ENCODE measurements at places on chromosomes 1 and 21. TPM values are rescaled to one million over a fixed set of nuclear protein-coding genes. Genes with fewer than 3 reads are reported as not detected.
A peak's percentile ranks its signal among the peaks of the same experiment; 100 is the strongest.

The ASTN1 gene
- 2.2 TPM for total RNA-seq

DNA sequence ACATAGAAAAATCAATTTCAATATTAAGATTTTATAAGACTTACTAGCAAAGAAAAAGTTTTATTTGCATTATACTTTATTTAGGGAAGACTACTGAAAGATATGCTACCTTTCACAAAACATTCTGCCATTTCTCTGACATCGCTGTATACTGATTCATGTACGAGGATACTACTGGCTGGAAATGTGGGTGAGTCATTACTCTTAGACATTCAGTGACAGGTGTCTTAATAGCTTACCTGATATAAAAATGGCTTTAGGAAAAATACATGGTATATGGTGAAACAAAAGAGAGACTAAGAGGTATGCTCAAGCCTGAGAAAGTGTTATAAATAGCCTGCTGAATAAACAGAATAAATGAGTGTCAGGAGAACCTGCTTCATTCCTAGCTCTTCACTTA, 73.0 kb upstream of the EXO1 start:
- no peak for DNase-seq
- no peak overlapping the region for H3K4me3 ChIP-seq
- H3K4me1 ChIP-seq: no peaks in the 10 kb centered on the region
- H3K27me3 ChIP-seq: no peaks in the 10 kb centered on the region
- no peaks in the 10 kb centered on the region for H3K36me3 ChIP-seq

DNA sequence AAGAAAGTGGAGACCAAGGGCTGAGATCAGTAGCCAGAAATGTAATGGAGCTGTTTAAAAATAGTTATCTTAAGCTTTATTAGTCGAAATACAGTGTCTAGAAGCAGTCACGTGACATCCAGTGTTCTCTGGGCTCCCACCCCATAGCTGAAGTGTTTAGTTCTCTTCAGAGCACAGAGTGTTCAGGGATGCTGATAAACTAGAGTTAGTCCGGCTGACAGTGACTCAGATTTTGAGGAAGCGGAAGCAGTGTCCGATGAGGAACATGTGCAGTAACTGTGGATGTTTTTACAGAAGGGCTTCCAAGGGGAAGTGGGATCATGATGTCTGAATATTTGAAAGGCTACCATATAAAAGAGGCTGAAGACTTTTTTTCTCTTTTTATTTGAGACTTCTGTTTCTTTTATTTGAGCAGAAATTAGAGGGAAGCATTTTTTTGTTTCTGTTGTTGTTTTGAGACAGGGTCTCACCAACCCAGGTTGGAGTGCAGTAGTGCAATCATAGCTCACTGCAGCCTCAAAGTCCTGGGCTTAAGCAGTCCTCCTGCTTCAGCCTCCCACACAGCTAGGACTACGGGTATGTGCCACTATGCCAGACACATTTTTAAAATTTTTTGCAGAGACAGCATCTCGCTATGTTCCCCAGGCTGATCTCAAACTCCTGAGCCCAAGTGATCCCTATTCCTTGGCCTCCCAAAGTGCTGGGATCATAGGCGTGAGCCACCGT, 124.2 kb downstream of the GALNT2 start:
- DNase-seq: peak; percentile 93
- H3K27me3 ChIP-seq: no peaks in the 10 kb centered on the region
- peak overlapping the region; percentile 78 for H3K27ac ChIP-seq
- no peaks in the 10 kb centered on the region for H3K36me3 ChIP-seq
- no peak overlapping the region for H3K4me3 ChIP-seq

- H3K4me3 ChIP-seq: no peak overlapping the region
- no peak for DNase-seq
- H3K27me3 ChIP-seq: no peaks in the 10 kb centered on the region
- no peaks in the 10 kb centered on the region for H3K36me3 ChIP-seq
These were observed 305.7 kb downstream of the TM2D1 start for GRCh38 chr1:61419196-61419595.
